CMK (cell line): ENCODE measurements at places on chromosomes 5 and 9.

DNA sequence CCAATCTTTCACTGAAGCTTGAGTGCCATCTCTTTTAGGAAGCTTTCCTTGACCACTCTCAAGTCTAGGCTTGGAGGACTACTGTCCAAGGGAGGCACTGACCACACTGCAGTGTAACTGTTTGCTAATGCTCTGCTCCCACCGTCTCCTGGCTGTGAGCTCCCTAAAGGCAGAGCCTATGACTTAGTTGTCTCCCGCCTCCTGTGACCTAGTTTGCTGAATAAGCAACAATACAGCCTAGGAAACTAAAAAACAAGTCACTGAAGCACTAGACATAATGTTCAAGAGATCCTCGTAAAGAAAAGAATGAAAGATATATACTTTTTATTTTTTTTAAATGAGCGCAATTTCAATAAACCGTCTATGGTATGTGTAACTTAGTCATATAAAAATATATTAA, 31.4 kb downstream of the LIX1 start:
- DNase-seq = no peak

DNA sequence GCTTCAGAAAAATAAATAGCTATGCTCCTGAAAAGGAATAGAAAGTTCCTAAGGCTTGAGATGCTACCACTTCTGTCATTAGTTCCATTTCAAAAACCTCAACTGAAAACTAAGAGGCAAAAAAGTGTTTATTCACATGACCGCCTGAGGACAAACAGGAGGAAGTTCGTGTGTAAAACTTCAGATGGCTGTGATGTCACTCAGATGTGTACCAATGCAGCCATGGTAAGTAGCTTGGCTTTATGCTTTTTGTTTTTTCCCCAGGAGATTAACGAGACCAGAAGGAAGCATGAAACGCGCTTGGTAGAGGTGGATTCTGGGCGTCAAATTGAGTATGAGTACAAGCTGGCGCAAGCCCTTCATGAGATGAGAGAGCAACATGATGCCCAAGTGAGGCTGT, 33.0 kb downstream of the LMNB1 start:
- DNase-seq = no peak

- DNase-seq = no peak
Measured at GRCh38 chr9:35835766-35836165, 6.7 kb downstream of the TMEM8B start.

DNA sequence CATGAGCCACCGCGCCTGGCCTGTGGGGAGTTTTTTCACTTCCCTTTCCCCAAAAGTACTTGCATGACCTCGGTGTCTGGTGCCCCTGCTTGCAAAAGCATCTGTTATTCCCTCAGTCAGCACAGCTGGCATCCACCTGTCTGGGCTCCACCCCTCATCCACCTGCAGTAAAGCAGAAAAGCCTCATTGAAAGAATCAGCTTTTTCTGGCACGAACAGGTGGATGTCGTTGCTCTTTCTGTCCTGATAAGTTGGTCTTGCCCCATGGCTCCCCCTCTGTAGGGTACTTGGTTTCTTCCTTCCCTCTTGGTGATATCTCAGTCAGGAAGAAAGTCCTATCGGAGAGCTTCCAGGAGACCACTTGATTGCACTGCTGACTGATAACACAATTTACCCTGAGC, 37.4 kb downstream of the WWC1 start:
- peak; percentile 82 for DNase-seq

DNA sequence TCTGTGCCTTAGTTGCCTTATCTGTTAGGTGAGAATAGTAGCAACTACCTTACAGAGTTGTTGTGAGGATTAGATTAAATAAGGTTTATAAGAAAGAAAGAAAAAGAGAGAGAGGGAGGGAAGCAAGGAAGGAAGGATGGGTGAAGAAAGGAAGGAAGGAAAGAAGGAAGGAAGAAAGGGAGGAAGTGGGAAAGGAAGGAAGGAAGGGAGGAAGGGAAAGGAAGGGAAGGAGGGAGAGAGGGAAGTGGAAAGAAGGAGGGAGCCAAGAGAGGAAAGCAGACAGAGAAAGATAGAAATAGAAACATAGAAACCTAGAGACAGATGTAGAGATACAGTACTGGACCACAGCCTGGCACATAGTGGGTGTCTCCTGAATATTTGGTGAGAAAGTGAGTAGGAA, 207.1 kb upstream of the TRIM32 start:
- no peak for DNase-seq
